HFFc6 (cell line): ENCODE measurements at places on chromosomes 7 and 10. TPM values are rescaled to one million over a fixed set of nuclear protein-coding genes. Genes with fewer than 3 reads are reported as not detected.

DNA sequence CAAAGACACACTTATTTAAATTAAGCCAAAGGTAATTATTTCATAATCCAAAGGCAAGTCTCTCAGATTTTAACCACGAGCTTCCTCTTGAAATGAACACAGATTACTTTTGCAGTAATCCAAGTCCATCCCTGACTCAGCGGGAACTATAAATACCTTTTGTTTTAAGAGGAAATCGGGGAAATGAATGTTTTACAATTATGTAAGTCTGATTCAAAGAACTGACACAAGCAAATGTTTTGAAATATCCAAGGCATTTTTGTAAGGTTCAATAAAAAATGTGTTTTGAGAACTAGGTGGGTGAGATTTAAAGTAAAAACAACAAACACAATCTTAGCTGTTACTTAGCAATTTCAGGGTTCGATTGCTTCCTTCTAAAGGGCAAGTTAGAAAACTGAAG is 179.8 kb upstream of the ASAH2 start:
- no peaks in the 10 kb centered on the region for H3K36me3 ChIP-seq
- DNase-seq: peak; percentile 20
- peaks cover 27% of the 10 kb centered on the region for H3K4me1 ChIP-seq
- peak overlapping the region; percentile 52 for H3K27ac ChIP-seq
- peak overlapping the region; percentile 40; the same call in 1 of the 2 replicates for H3K4me3 ChIP-seq

- H3K27ac ChIP-seq: no peak overlapping the region
- DNase-seq: peak; percentile 38
- peaks cover 13% of the 10 kb centered on the region for H3K27me3 ChIP-seq
- no peaks in the 10 kb centered on the region for H3K36me3 ChIP-seq
Observed at GRCh38 chr7:67484244-67484751, 487.7 kb downstream of the TYW1 start.

The CCDC146 gene
- 0.16 to 0.89 TPM (median 0.64 TPM) in 3 replicates for total RNA-seq

The CABCOCO1 gene
- 0.31 and 0.52 TPM in 2 replicates for total RNA-seq

The AKAP9 gene
- total RNA-seq: 25.0 to 30.2 TPM (median 27.8 TPM) in 3 replicates
